ENCODE measurements at places on chromosomes 4 and X. TPM values are rescaled to one million over a fixed set of nuclear protein-coding genes. Genes with fewer than 3 reads are reported as not detected.

GAGE13 gene
- polyA plus RNA-seq = not detected

TENM3 gene
- polyA plus RNA-seq = 19.5 TPM

CLDN34 gene
- polyA plus RNA-seq = 0.18 TPM

STK32B gene
- polyA plus RNA-seq = 11.1 TPM

FHIP1A gene
- polyA plus RNA-seq = 6.7 TPM

CDKL2 gene
- polyA plus RNA-seq = 18.0 TPM

SEC24B gene
- polyA plus RNA-seq = 48.0 TPM

KLHL13 gene
- 93.9 TPM for polyA plus RNA-seq

SAGE1 gene
- not detected for polyA plus RNA-seq

GYG2 gene
- polyA plus RNA-seq = 17.7 TPM

MAMLD1 gene
- polyA plus RNA-seq = 7.5 TPM

G6PD gene
- polyA plus RNA-seq = 41.7 TPM

NOCT gene
- polyA plus RNA-seq = 8.8 TPM

HMGN5 gene
- polyA plus RNA-seq = 52.8 TPM

SLC26A1 gene
- 10.0 TPM for polyA plus RNA-seq

SSX4B gene
- not detected for polyA plus RNA-seq

ZRSR2 gene
- polyA plus RNA-seq = 18.5 TPM

MAD2L1 gene
- polyA plus RNA-seq = 63.9 TPM

CYLC1 gene
- polyA plus RNA-seq = not detected

CSAG1 gene
- polyA plus RNA-seq = not detected
